ENCODE measurements at places on chromosomes 12 and 14.

DNA sequence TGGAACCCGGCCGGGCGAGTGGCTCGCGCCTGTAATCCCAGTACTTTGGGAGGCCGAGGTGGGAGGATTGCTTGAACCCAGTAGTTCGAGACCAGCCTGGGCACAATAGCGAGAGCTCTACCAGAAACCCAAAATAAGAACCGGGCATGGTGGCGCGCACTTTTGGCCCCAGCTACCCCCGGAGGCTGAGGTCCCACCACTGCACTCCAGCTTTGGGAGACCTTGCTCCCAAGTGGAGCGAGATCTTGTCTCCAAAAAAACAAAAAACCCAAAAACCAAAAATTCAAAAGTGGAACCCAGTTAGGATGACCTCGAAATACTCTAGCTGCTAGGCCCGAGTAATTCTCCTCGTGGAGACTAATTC, 769 bp upstream of the VTI1B start:
- DNase-seq, result no peak

GRCh38 chr14:53249059-53249458, 95.9 kb upstream of the DDHD1 start:
- no peak for DNase-seq

GRCh38 chr14:53979113-53979681, 22.6 kb upstream of the BMP4 start:
- no peak for DNase-seq

DNA sequence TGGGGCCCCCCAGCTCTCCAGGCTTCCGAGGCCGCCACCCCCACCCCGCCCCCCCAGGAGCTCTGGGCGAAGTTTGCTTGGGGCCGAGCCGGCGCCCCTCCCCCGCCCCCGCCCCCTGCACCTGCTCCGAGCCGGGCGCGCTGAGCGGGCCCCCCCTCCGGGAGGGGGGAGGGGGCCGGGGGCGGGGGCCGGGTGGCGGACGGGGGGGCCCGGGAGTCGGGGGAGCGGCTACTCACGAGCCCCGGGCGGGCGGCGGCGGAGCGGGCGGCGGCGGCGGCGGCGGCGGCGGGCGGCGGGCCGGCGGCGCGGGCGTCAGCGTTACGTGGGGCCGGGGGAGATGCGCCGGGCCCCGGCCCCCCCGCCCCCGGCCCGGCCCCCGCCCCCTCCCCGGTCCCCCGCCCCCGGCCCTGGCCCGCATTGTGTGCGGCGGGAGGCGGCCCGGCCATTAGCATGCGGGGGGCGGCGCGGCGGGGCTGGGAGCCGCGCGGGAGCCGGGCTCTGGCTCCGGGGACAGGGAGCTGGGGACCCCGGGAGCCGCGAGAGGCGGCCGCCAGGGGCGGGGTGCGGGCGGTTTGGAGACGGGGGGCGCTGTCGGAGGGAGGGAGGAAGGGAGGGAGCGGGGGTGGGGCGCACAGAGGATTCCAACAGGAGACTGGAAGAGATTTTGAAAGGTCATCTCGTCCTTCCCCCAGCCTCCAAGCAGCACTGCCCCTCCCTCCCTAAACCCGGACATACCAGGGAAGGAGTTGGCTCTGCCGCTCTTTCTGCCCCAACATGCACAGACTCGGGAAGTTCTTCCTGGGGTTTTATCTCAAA, at the start of gene ZNF219:
ZNF219 (minus strand) TSS at position 580 of the 816 bp plus-strand sequence. CDS start 5,064 bp downstream, outside the sequence.
- peak; percentile 33 for DNase-seq

- no peak for DNase-seq
Observed at GRCh38 chr14:73221945-73222344, 15.4 kb upstream of the PAPLN start.

GRCh38 chr12:25480145-25480544, 72.9 kb downstream of the LMNTD1 start:
- DNase-seq, result no peak

DNA sequence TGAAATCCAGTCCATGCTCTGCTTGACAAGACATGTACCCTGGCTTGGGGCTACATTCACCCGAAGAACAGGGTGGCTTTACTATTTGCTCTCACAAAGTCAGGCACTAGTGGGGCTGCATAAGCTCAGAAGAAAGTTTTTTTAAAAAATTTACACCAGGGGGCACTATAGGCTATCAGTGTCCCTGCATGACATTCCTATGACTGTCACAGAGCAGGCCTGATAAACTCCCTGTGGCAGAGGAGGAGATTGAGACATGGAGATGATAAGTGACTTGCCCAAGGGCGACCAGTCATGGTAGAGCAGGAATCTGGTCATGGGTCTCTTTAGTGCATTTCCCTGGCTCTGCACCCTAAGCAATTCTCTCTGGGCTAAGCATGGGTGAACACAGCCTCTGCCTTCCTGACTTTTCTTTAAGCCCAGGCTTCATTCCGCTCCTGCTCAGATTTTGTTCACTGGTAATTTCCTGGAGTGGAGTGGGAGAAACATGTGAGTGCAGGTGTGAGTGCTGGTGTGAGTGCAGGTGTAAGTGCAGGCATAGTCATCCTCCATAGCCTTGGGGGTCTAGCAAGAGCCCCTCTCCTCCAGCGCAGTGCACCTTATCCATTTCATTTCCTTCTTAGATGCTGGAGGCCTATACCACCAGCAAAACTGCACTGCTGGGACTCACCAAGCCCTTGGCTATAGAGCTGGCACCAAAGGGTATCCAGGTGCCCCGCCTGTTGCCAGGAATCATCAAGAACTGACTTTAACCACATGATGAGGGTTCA, 91.6 kb downstream of the DHRS2 start:
- no peak for DNase-seq

DNA sequence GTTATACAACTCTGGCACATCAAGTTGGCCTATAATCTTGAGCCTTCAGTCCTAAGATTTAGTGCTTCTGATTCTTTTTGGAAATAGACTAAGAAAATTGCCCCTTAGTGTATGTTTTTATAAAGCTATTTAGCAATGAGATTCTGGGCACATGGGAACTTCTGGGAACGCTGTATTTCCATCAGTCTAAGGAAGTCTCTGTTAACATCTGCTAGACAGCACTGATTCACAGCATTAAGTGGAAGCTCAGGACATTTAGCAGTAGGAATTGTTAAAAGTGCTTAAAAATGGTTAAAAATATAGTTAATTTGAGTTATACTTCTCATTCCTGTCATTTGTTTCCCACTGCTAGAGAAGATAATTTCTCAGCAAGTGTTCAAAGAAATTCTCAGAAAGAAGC, 579.1 kb downstream of the SLC16A7 start:
- DNase-seq, result no peak

- no peak for DNase-seq
Observed at GRCh38 chr12:113818833-113819232, 147.3 kb downstream of the RBM19 start.

- no peak for DNase-seq
Observed at GRCh38 chr12:123715195-123715594, 3.0 kb downstream of the ATP6V0A2 start.

DNA sequence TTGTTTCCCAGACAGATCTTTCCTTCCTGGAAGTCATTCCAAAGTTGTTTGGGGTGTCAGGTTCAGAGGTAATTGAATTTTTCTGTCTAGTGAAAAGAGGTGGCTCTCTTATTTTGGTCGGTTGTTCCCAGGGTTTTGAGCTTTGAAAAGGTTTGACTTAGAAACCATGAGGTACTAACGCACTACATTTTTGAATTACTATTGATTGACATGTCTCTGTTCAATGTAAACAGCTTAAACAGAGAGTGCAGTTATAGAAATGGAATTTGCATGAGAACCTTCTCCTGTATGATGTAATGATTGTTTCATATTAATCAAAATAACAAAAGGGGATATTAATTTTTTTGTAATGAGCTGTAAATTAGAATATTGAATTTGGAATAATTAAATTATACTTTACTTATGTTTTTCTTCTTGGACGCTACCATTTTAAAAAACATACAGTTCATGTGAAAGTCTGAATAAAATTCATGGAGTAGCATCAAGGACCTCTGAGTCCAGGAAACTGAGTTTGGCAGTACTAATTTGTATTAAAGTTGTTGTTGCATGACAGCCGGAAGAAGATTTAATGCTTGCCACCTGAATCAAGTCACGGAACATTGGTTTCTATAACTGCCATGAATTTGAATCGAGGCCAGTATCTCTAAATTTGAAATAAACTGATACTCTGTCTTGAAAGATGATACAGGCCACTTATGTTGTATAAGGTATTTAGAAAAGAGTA, 41.7 kb downstream of the NPAS3 start:
- DNase-seq, result no peak

DNA sequence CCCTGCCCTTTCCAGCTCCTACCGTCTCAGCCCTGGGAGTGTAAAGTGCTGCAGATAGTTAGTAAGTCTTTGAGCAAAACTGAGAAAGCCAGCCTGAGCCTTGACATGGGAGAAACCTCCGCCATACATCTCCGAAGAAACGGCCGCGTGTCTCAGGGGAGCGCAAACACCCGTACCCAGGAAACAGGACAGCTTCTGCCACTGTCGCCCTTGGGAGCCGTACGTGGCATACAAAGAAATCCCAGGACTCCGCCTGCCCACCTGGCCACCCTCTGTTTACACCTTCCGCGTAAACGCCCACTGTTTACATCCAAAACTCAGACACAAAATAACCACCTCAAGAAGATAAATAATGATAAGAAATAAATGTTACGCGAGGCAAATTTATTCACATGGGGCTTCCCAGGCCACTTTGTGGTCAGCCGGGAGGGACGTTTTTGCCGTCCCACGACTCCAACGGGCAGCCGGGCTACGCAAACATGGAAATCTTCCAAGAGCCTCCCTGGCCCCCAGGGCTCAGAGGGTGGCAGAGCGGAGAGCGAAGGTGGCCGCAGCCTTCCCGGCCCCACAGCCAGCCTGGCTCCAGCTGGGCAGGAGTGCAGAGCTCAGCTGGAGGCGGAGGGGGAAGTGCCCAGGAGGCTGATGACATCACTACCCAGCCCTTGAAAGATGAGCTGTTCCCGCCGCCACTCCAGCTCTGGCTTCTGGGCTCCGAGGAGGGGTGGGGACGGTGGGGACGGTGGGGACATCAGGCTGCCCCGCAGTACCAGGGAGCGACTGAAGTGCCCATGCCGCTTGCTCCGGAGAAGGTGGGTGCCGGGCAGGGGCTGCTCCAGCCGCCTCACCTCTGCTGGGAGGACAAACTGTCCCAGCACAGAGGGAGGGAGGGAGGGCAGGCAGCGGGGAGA, at the start of gene BDKRB2:
BDKRB2 (plus strand) TSS at position 689 of the 908 bp plus-strand sequence. CDS start 32,269 bp downstream, outside the sequence.
- DNase-seq, result no peak

DNA sequence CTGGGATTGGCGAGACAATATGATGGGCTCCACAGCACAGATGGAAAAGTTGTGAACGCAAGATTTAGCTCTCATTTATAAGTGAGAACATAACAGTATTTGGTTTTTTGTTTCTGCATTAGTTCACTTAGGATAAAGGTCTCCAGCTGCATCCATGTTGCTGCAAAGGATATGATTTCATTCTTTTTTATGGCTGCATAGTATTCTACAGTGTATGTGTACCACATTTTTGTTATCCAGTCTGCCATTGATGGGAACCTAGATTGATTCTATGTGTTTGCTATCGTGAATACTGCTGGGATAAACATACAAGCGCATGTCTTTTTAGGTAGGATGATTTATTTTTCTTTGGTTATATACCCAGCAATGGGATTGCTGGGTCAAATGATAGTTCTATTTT, 23.6 kb downstream of the TBK1 start:
- no peak for DNase-seq

DNA sequence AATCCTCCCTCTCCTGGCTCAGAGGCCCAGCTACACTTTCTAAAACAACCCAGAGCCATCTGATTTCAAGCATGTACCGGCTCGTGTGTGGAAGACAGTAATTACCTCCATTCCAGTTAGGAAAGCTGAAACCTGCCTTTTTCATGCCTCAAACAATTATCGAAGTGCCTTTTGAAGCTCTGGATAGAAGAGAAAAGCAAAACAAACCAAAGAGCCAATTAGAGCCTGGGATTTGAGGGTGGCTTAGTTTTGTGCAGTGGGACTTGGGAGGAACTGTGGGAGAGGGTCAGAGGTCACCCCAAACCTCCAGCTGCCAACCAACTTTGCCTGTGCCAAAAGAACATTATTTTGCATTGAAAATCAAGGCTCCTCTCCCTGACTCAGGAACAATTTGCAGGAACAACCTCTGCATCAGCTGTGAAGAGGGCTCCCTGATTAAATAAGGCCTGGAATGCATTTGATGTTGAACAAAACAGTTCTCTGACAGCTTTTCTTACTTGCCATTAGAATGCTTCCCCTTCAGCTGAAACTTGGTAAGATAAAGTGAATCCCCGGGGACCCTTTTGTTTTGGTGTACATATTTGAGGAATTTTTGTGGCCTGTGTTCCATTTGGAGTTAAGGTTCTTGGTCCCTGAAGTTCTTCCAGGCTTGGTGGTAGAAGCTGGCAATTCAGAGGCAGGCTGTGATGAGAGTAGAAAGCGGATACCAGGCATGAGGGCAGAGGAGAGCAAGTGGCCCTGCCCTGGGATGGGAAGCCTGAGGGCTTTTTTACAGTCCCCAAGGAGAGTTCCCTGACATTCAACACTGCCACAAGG, 270.1 kb downstream of the ZFP36L1 start:
- DNase-seq, result no peak

DNA sequence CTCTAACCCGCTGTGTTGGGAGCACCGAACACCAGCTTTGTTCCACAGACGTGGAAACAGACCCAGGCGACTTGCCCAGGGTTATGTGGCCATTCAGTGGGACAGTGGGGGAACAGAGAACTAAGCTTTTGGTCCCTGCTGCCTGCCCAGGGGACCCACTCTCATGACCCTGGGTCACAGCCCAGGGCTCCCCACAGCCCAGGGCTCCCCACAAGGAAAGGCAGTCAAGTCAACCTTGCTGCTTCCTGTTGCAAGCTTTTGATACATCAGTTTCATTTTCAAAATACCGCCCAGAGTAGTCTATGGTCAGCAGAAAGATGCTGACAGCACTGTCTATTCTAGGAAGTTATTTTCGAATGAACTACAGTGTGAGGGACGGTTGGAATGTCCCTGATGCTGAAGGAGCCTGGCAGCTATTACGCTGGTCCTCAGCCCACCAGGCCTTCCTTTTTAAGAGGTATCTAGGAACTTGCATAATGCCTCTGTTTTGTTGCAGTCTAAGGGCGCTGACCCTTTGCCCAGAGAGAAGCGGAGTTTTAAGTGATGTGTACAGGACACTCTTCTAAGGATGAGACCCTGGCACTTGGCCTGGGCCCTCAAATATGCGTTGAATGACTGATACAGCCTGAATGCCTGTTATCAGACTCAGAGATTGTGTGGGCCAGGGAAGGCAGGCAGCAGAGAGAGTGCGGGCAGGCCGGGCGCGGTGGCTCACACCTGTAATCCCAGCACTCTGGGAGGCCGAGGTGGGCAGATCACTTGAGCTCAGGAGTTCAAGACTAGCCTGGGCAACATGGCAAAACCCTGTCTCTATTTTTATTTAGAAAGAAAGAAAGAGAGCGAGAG, 12.6 kb upstream of the TTC7B start:
- no peak for DNase-seq

- DNase-seq, result no peak
Observed at GRCh38 chr12:85394809-85395208, 114.8 kb downstream of the ALX1 start.

- DNase-seq, result no peak
Observed at GRCh38 chr12:102527171-102527720, 46.9 kb upstream of the IGF1 start.

- DNase-seq, result no peak
Observed at GRCh38 chr12:113241191-113242025, 20.1 kb downstream of the TPCN1 start.

Measured in activated T-helper 9 cell treated with anti-CD3 and anti-CD28 coated beads, Interleukin-2, amount 50 U/mL, for 16 hours (primary cell).